ENCODE measurements at places on chromosomes 2 and 18.

DNA sequence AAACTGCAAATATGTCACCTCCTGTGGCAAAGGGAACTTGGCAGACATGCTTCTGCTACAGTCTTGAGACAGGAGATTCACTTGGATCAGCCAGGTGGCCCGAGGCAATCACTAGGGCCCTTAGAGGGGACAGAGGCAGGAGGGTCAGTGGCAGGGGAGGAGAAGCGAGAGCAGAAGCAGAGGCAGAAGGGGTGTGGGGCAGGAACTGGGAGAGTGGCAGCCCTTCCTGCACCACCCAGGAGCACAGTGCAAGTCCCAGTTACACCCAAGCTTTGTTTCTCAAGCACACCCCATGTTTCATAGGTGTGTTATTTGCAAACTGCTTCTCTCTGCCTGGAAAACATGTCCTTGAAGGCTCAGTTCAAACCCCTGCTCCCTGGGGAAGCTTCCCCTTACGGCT lies 309.7 kb upstream of the MYT1L start:
- DNase-seq: no peak

DNA sequence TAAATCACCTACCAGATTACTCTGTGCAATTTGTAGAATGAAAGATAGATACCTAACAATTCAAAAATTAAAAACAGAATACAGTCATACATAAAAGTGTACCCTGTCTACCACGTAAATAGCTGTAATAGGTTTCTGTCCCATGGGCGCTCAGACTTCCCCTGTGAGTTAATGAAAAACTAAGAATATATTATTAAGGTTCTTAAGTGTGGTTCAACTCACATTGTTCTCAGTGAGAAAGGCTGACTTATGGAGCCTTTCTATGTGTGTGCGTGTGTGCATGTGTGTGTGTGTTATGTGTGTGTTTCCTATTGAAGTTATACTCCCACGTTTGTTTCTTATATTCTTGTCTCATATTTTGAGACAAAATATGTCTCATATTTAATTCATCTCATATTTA lies 114.6 kb upstream of the CD302 start:
- no peak for DNase-seq

- DNase-seq: no peak
Observed at GRCh38 chr2:11498543-11499034, 32.6 kb upstream of the E2F6 start.

DNA sequence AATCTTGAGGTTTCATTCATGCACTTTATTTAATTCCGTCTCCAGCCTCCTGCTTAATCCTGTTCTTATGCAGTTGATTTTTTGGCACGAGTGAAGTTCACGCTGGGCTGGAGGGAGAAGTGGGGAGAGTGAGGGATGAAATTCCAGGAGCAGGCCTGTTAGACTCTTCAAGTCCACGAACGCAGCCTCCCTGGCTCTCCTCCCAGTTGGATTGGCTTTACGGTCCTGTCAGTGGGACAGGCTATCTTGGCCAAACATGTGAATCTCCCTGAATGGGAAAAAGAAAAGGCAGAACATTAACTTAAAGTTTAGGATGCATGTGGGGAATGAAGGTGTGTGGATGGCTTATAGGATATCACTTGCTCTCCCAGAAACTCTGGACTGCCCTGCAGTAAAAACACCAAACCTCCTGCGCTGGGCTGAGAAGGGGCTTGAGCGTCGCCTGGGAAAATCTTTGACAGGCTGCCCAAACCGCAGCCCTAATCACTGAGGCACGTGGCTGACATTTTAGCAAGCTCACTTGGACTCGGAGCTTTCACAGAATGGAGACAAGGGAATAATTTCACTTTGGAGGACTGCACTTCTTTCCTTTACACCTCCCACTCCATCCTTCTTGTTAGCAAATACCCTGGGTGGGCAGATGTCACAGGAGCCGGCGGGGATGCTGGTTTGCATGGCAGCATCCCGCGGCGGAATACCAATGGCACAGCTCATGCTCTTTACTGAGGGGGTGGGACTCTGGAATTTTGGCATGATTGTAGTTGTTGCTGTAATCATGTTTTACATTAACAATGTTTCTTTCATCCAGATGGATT lies 93.9 kb downstream of the ACKR3 start:
- no peak for DNase-seq

GRCh38 chr18:68925268-68925667 lies 127.4 kb downstream of the CCDC102B start:
- DNase-seq: no peak

DNA sequence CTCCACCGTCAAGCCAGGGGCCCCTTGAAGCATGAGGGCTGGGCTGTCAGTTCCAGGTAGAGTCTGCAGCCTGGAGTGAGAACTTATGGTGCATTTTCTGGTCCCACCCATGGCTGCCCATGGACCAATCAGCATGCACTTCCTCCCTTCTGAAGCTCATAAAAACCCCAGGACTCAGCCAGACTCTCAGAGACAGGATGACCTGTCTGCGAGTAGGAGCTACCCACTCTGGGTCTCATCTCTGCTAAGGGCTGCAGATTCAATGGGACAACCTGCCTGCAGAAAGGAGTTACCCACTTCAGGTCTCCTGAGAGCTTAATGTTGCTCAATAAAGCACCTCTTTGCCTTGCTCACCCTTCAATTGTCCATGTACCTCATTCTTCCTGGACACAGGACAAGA lies 9.4 kb upstream of the DUSP19 start:
- no peak for DNase-seq

- DNase-seq: no peak
Observed at GRCh38 chr2:16401761-16402300, 263.8 kb downstream of the CYRIA start.

DNA sequence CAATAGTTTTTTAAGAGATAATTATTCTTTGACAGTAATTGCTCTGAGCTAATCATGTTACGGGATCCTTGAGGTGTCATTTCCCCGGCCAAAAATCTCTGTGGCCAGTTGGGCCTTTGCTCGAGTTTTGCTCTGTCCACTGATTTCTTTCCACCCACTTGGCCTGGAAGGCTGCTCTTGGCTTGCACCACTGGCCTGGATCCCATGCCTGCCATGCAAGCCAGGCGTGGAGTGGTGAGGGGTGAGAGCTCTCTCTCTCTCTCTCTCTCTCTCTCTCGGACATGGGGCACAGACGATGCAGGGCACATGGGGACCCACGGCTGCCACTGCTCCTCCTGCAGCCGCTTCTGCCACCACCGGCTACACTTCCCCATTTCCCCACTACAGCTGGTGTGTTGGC lies 853.0 kb upstream of the GCFC2 start:
- DNase-seq: no peak
